ENCODE measurements at places on chromosomes 2 and 18.

- no peak for DNase-seq
These were observed 463.5 kb upstream of the NETO1 start for GRCh38 chr18:73331212-73331772.

DNA sequence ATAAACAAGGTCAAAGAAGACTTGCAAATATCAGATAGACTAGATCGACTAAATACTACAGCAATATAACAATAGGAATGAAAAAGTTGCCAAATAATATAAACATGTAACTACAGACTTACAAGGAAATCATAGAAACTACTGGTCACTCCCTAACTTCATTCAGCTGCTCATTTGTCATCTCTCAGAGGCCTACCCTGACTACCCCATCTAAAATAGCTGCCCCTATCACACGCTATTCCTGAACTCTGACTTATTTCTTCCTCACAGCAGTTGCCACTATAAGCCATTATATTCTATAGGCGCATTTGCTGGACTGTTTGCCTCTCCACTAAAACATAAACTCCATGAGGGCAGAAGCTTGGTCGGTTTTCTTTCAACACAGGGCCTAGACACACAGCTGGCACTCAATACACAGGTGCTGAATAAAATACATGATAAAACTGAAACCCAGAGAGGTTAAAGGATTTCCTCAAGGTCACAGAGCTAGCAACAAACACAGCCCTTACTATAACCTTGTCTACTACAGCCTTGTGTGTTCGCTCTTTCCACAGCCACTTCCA lies 1.8 kb downstream of the STRN start:
- DNase-seq = no peak

GRCh38 chr18:65145312-65145711 lies 605.5 kb upstream of the CDH7 start:
- no peak for DNase-seq

GRCh38 chr2:62501794-62502500 lies 4.0 kb downstream of the TMEM17 start:
- DNase-seq = no peak

- no peak for DNase-seq
These were observed 208.0 kb downstream of the GBX2 start for GRCh38 chr2:235960011-235960715.

DNA sequence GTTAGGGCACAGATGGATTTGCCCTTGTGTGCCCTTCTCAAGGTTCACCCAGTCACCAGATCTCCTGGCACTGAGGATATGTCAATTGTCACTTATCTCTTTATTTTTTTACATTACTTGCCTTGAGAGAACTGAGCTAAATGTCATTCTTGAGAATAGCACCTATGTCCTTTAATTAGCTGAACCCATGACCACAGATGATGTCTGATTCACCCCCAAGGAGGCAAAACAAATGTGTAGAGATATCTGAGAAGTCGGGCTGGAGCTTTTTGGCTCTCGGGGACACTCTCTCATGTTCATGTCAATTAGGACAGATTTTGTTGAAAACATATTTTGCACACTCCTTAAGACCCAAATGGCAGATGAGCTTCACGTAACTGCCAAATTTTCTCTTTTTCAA lies 171.4 kb upstream of the LRRTM1 start:
- no peak for DNase-seq

DNA sequence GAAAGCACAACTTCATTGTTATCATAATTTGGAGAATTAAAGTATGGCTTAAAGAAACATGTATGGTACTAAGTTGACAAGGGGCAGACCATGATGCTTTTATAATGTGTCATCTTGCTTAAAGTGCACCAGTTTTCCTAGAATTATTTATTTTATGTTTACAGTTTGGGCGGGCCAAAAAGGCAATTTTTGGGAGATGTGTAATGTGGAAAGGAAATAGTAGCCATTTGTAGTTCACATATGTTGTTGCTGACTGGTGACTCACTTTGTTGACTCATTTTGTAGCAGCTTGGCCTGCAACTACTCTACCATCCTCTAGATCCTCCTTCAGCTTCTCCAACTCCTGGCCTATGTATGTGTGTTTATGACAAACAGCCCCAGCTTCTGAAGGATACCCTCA lies 7.7 kb downstream of the ZSCAN30 start:
- DNase-seq = no peak

GRCh38 chr2:223532712-223533111 lies 69.4 kb downstream of the SCG2 start:
- no peak for DNase-seq

GRCh38 chr18:13500869-13501542 lies 225.4 kb downstream of the FAM210A start:
- no peak for DNase-seq

GRCh38 chr2:161166538-161167409 lies 6.5 kb downstream of the TANK start:
- DNase-seq = no peak

GRCh38 chr2:233141901-233142300 lies 81.8 kb downstream of the INPP5D start:
- no peak for DNase-seq

- no peak for DNase-seq
These were observed 92.7 kb downstream of the ALPK2 start for GRCh38 chr18:58536202-58536516.

- DNase-seq = no peak
These were observed 89.9 kb upstream of the RANBP2 start for GRCh38 chr2:108629417-108629816.

DNA sequence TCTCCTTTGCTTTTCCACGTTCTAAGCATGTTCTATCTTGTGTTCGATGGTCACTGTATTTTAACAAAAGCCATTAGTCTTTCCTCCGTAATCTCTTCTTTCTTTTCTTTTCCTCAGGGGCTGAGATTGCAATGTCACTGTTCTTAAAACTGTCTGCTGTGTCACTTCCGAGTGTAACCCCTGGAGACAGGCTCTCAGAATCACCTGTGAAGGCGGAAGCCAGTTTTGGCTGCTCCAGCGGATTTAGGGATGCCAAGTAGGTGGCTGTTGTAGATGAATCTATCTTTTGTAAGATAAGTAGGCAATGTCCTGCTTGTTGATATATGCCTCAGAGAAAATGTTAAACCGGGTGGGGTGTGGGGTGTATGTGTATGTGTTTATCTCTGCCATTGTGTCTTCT lies 94.7 kb upstream of the L3MBTL4 start:
- no peak for DNase-seq

GRCh38 chr2:196944570-196944969 lies 18.1 kb upstream of the PGAP1 start:
- DNase-seq = no peak

DNA sequence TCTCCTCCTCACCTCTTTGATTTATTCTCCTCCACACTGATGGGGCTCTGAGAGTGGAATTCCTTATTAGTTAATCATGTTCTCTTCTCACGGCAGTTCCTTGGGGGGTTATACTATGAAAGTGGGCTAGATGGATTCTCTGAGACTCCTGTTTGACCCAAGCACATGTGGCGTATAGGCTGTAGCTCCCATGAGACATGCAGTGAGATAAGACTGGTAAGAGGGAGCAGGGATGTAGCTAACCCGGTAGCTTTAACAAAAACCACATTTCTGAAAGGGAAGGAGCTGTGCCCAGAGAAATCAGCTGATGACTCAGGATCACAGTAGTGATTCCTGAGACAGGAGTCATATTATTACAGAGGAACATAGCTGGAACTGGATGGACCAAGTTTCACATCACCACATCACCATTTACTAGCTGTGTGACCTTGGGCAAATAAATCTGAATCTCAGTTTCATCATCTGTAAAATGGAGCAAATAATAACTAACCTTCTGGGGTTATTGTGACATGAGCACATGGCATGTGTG lies 82.9 kb downstream of the CRIM1 start:
- DNase-seq = no peak

DNA sequence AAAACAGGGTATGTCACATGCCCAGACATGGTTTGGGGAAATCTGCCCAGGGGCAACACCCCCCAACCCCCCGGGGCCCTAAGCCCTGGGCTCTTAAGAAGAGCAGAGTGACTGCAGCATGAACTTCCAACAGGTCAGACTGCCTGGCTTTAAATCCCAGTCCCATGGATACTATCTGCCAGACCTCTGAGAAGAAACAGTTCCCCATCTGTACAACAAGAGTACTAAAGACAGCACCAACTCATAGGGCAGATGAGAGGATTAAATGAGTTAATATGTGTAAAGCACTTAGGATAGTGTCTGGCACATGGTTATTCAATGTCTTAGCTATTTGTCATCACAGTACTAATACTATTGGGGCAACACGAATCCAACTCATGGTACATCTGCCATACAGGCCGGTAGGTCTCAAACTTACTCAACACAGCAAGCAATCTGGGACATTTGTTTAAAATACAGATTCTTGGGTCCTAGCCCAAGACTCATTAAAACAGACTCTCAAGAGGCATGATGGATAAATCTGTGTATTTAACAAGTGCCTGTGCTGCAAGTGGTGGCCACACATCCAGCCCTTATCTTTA lies 23.4 kb downstream of the CDH2 start:
- no peak for DNase-seq

DNA sequence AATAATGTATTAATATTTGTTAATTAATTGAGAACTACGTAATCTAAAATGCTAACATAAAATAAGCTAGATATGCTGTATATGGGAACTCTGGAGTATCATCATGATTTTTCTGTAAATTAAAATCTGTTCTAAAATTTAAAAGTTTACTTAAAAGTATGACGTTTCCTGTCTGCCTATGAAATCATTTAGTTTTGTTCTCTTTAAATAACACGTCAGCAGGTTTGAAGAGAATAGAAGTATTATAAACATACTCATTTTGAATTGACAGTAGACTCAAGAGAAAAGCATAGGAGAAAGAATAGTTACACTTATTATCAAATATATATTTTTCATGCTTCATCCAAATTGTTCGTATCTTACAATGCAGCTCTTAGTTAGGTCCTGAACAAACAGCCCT lies 19.1 kb upstream of the ZNF804A start:
- DNase-seq = no peak

DNA sequence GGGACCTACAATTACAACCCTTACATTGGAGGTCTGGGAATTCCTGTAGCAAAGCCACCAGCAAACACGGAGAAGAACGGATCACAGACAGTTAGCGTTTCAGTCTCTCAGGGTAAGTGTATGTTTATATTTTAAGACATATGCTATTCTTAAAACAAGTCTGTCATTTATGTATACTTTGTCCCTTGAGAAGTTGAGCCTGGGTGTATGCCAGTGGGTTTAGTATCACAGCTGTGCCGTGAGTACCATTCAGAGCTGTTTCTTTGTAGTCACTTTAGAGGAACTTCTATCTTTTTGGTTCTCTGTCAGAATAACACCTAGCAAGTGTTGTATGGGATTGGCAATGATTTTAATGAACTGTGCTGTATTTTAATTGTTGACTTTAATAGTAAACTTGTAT lies 125.6 kb downstream of the BIRC6 start:
- DNase-seq = no peak

GRCh38 chr2:12616456-12617156 lies 100.1 kb upstream of the TRIB2 start:
- no peak for DNase-seq

- no peak for DNase-seq
These were observed 83.8 kb downstream of the EDAR start for GRCh38 chr2:108905176-108905575.

GRCh38 chr2:109701362-109701761 lies 87.2 kb downstream of the SOWAHC start:
- DNase-seq = no peak

DNA sequence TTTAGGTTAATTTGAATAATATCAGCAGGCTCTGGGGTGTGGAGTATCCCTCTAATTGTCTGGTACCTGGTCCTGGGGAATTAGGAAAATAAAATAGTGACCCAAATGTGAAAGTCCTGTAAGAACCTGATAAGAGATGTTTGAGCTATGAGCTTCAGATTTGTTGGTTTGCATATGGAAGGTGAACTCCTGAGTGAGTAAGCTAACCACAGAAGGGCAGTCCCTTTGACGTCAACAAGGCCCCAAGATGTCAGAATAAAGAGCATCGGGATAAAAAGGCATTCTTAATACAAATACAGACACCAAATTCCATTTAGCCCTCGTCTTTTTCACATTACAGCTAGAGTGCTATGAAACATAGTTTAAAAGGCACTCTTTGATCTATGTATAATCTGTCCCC lies 1366.3 kb upstream of the TMEFF2 start:
- DNase-seq = no peak

GRCh38 chr18:9333441-9334328 lies 888 bp upstream of the TWSG1 start:
- no peak for DNase-seq

- no peak for DNase-seq
These were observed 4.6 kb downstream of the HOXD1 start for GRCh38 chr2:176193048-176193447.

DNA sequence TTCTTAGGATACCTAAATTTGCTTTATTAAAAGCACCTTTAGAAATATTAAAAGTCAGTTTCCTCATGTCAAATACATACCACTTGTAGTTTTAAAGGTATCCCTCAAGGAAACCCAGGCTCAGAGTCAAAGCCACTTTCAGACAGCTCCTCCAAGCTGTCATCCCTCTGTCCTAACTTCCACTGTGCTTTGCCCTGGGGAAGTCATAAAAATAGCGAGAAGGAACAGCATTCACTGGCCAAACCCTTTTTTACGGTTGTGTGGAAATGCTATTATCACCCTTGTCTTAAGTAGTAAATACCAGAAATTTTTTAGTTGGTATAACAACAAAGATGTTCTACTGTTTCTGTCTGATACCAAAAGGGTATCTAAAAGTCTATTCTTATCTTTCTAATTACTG lies 680.5 kb downstream of the ZEB2 start:
- DNase-seq = no peak

DNA sequence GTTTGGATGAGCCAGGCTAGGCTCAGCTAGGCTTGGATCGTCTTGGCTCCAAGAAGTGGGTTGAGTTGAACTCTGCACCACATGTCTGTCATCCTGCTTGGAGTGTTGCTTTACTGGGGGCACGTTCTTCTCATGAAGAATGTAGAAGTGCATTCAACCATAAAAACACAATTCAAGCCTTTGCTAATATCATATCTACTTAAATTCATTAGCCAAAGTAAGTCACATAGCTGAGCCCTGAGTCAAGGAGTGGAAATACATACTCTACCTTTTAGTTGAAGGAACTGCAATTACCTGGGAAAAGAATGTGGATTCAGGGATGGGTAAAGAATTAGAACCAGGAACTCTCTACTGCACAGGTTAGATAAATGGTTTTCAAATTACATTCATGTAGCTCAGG lies 360.4 kb upstream of the KCNH7 start:
- DNase-seq = no peak

- DNase-seq = no peak
These were observed 62.1 kb downstream of the NABP1 start for GRCh38 chr2:191740016-191740419.

DNA sequence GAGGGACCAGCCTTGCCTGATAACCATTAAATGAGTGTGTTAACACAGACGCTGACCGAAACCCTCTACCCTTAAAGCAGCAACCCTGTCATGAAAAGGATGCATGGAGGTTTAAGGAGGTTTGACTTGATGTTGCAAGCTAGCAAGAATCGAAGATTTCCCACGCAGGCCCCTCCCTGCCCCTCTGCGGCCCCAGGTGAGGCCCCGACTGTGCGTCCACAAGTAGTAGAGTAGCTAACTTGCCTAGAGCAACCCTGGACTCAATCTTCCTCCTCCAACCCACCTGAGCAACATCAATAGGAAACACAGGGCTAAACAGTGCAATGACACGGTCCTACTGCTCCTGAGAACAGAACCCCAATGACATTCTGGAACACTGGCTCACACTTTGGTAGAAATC lies 150.1 kb downstream of the COL4A4 start:
- no peak for DNase-seq

GRCh38 chr18:27887711-27888495 lies 289.0 kb downstream of the CDH2 start:
- DNase-seq = no peak

- DNase-seq = no peak
These were observed 126.3 kb upstream of the OSR1 start for GRCh38 chr2:19484736-19485135.
